ENCODE measurements at places on chromosomes 6 and 20.

- no peak for DNase-seq
Measured at GRCh38 chr6:132819405-132820161, 5.2 kb downstream of the RPS12 start.

DNA sequence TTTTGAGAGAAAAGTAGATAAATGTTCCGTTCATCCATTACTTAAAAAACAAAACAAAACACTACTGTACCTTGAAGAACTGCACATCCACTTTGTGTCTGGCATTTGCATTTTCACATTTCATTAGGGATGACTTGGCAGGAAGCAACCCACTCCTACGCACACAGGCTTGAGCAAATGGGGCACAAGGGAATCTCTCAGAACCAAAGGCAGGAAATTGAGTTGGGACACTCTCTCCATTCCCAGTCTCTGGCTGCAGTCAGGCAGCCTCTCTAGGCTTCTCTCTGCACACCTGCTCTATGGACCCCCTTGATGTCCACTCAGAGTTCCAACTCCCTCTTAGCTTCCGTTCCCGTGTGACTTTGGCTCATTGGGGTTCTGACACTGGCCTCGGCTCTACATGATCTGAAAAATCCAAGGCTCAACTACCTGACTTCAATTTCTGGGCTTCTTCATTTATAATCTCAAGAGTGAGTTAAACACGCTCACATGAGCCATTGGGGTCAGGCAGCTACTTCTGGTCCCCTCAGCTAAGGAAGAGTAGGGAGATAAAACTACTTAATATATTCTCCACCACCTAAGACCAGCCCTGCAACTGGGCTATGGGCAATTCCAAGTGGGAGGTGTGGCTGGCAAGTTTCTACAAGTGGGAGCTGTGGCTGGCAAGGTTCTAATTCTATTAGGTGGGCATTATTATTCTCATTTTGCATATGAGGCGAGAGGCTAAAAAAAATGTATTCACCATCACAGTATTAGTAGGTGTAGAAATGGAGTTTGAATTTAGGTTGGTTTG, 251.9 kb downstream of the SOD2 start:
- no peak for DNase-seq

DNA sequence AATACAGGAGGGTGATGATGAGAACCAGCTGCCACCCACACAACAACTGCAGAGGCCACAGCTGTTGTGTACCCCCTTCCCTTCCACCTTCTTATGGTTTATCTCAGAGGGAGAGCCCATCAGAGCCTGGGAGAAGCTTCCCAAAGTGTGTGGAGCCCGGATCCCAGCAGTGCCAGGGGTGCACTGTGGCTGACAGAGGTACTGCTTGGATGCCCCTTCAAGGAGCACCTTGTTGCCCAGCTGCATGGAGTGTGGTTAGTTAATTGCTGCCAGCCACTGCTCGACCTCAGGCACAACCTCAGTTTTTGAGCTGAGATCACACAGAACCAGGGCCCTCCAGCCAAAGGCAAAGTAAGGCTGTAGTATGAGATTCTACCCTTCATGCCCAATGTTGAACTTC, 13.0 kb downstream of the PI3 start:
- DNase-seq = no peak

GRCh38 chr6:15658181-15658744, 4.6 kb downstream of the DTNBP1 start:
- DNase-seq = no peak

DNA sequence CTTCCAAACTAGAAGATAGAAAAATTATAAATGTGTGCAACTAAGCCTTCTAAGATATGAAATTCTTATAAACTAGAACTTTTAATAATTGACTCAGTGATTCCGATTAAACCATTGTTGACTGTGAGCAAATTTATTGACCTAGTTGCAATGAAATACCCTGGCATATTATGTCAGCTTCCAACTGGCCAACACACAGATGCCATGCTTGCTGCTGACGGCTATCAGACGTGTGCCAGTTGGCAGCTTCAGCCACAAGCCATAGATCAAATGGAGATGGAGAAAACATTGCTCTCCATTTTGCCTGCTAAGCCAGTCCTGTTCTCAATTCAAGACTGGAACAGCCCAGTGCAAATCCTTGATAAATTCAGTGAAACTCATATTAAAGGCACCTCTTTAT, 101.7 kb upstream of the HDGFL1 start:
- DNase-seq = no peak

- no peak for DNase-seq
Measured at GRCh38 chr6:105310371-105310770, 92.5 kb downstream of the PREP start.

DNA sequence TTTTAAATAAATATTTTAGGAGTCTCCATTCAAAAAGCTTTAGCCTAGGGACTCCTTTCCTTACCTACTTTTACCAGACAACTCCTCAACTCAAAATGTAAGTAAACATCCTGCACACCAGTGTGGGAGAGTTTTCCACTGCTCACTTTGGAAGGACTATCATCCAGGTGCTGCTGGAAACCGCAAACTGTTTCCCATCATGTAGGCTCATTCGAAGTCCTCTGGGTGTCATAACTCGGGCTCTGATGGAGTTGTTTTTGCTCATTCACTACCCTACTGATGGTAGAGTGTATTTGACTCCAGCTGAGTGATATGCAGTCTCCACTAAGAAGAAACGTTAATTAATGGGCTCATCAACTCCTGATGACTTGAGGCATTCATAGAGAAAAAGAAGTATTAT, 136.5 kb upstream of the AKAP12 start:
- no peak for DNase-seq

Measured in stimulated activated CD4-positive, alpha-beta T cell treated with anti-CD3 and anti-CD28 coated beads, TNF-alpha, amount 100 ng/mL, for 48 hours (primary cell).